ENCODE measurements at places on chromosomes 12 and 14.

DNA sequence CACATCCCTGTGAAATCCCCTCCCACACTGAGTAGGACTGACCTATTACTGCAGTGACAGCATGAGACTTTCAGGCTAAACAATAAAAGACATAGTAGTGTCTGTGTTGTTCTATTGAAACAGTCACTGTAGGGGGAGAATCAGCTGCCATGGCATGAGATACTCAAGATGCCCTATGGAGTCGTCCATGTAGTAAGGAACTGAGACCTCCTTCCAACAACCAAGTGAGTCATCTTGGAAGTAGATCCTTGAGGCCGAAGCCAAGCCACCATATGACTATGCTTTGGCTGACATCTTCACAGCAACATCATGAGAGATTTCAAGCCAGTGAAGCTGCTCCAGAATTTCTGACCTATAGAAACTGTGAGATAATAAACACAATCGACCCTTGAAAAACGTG, 12.1 kb upstream of the LRP6 start:
- no peak for DNase-seq

DNA sequence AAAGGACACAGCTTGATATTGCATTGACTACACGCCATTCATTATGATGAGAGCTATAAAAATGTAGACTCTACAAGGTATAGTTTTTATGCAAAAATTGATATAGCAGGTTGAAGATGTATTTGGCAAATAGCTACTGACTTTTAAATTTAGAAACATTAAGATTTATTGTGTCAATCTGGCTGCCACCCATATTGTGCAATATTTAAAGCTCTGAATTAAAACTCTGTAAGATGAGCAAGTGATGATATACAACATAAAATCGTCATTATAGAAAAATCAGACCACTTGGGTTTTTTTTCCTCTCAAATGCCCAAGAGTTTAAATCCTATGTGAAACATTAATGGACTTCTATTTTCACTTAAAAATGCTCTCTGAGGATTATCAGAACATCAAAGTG, 36.8 kb upstream of the E2F7 start:
- DNase-seq = no peak

- DNase-seq = no peak
Measured at GRCh38 chr14:57875296-57875695, 9.4 kb upstream of the SLC35F4 start.

DNA sequence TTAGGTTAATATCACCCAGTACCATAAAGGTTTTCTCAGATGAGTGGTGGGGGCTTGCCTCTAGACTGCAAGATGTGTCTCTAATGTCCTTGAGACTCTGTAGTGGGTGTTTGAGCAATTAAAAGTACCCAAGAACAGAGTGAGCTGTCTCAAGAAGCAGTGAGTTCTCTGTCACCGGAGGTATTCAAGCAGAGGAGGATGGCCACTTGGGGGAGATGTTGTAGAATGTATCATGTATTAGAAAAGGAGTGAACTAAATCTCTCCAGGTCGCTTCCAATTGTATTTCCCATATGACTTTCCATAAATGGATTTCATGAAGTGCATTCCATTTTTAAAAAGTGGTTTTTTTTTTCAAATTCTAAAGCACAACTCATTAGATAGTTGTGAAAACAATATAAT, 35.0 kb downstream of the SLC17A8 start:
- DNase-seq = no peak

GRCh38 chr12:96658075-96658474, 168.7 kb downstream of the CFAP54 start:
- no peak for DNase-seq

GRCh38 chr12:20477255-20477654, 108.9 kb downstream of the PDE3A start:
- no peak for DNase-seq

- no peak for DNase-seq
Measured at GRCh38 chr14:63933711-63934110, 80.9 kb downstream of the SYNE2 start.

DNA sequence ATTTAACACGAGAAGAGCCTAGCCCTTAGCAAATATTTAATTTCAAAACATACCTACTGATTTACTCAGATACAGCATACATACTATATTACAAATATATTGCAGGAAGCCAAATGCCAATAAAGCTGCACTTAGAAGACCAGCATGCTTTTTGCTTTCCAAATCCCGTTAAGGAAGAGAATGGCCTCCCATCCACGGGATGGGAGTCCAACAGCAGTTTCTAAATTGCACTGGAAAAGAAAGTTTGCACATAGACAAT, 156.3 kb upstream of the FOXN3 start:
- no peak for DNase-seq

Measured in stimulated activated CD8-positive, alpha-beta memory T cell treated with anti-CD3 and anti-CD28 coated beads, Interleukin-4, amount 100 ng/mL, for 4 hours (primary cell).